ENCODE measurements at places on chromosomes 11 and 22. TPM values are rescaled to one million over a fixed set of nuclear protein-coding genes. Genes with fewer than 3 reads are reported as not detected.

GRCh38 chr11:111124724-111125123 lies 120.8 kb upstream of the POU2AF2 start:
- H3K4me3 ChIP-seq, result no peak overlapping the region
- DNase-seq, result no peak
- no peaks in the 10 kb centered on the region for H3K36me3 ChIP-seq
- H3K27me3 ChIP-seq, result no peaks in the 10 kb centered on the region

Gene BLID
- total RNA-seq, result not detected

Gene CDKN1C
- 20.7 TPM for total RNA-seq

DNA sequence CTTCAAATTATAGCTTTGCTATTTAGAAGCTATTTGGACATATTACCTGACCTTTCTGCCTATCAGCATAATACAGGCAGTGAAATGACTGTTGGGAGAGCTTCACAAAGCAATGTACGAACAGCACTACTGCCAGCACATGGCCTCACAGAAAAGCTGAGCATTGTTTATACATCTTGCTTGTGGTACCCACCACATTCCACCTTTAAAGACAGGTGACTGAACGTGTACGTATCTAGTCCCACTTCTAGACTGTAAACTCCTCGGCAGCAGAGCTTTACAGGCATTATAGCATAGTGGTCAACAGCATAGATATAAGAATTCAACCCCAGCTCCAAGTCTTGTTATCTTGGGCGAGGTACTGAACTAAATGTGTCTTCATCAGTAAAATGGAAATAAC lies 1.6 kb downstream of the JOSD1 start:
- H3K27ac ChIP-seq, result peak overlapping the region; percentile 94
- H3K4me1 ChIP-seq, result peaks cover 39% of the 10 kb centered on the region
- peak overlapping the region; percentile 56 for H3K4me3 ChIP-seq
- no peaks in the 10 kb centered on the region for H3K36me3 ChIP-seq
- DNase-seq, result no peak

Gene MRGPRE
- total RNA-seq, result 0.44 TPM

DNA sequence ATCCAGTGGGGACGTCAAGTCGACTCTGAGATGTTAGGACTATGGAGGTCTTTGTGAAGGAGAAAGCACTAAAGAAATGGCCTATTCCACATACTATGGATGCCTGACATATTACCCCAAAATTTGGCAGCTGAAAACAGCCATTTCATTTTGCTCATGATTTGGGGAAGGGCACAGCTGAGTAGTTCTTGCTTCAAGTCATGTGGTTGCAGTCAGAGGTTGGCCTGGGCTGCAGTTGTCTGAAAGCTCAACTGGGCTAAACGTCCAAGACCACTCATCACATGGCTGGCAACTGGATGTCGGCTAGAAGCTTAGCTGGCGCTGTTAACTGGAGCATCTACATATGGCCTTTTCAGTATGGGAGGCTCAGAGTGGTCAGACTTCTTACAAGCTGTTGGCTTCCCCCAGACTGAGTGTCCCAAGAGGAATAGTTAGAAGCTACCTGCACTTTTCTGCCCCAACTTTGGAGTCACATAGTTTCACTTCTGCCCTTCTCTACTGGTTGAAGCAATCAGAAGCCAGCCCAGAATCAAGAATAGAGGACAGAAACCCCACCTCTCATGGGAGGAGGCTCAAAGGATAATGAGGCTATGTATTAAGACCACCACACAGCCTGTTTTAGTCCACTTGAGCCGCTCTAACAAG lies 14.1 kb downstream of the SLC35C1 start:
- H3K27ac ChIP-seq, result no peak overlapping the region
- H3K4me1 ChIP-seq, result no peaks in the 10 kb centered on the region
- DNase-seq, result no peak
- no peaks in the 10 kb centered on the region for H3K27me3 ChIP-seq

DNA sequence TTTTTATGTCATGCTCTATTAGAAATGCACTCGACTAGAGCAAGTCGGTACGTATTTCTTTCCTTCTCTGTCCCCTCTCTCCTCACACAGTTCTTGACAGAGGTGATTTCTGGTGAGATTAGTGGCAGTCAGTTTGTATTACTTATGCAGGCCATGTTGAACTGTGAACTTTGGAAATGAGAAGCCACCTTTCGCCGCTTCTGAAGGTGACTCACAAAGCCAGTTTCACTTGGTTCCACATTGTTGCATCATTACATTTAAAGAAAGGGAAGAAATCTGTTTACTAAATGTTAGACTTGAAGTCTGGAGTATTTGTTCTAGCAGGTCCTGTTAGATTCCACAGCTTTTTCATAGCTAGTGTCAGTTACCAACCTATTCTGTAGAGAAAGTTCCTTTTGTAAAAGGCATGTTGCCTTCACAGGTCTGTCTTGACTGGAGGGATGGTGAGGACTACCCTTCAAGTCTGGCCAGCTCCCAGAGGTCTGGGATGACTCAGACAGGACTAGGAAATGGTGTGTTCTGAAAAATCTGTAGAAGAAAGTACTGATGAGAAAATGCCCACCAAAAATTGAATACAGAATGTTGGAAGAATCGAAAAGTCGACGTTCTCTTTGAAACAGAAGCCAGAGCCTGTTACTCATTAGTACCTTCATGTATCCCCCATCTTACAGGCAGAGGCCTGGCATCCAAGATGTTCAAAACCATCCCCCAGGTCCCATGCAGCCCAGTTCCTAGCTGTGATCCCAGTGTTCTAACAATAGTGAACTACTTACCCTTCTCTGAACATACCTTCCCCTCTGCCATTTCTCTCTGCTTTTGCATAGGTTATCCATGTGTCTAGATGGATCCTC lies 181.4 kb downstream of the DBX1 start:
- DNase-seq, result no peak
- H3K27ac ChIP-seq, result peak overlapping the region; percentile 54
- no peak overlapping the region for H3K4me3 ChIP-seq
- no peaks in the 10 kb centered on the region for H3K36me3 ChIP-seq
- no peaks in the 10 kb centered on the region for H3K27me3 ChIP-seq
- H3K4me1 ChIP-seq, result peaks cover 20% of the 10 kb centered on the region

DNA sequence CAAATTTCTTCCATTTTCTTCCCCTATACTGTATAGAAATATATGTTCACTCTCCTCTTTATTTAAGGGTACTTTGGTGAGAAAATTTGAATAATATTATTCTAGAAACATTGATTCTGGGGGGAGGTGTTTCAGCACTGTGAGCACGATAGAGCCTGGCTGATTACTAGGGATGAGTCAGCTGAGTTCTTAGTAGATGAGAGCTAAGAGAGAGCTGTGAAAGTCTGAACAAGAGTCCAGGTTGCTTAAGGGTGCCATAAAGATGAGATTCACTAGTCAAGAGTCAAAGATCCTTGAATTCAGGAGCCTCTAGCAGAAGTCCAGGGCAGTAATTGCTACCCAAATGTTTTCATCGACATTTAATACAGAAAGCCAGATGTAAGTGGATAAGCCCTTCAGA lies 756.6 kb upstream of the API5 start:
- H3K36me3 ChIP-seq, result no peaks in the 10 kb centered on the region
- no peak for DNase-seq
- no peaks in the 10 kb centered on the region for H3K27me3 ChIP-seq
- H3K27ac ChIP-seq, result no peak overlapping the region
- H3K4me3 ChIP-seq, result no peak overlapping the region

Measured in pancreas (tissue), 10 donors.